WTC11 (cell line): ENCODE measurements at places on chromosomes 5 and 9. TPM values are rescaled to one million over a fixed set of nuclear protein-coding genes. Genes with fewer than 3 reads are reported as not detected.

Gene SHISAL2B
- 11.1 to 15.2 TPM (median 14.8 TPM) in 3 replicates for total RNA-seq

Gene PLPP1
- 38.2 to 43.2 TPM (median 40.9 TPM) in 3 replicates for total RNA-seq

- no peak for DNase-seq
These were observed 170.0 kb downstream of the NTRK2 start for GRCh38 chr9:84839541-84839940.

Gene CDC25C
- 15.0 to 18.8 TPM (median 16.1 TPM) in 3 replicates for total RNA-seq

GRCh38 chr5:180053061-180053602, 18.4 kb downstream of the RNF130 start:
- no peak for DNase-seq

Gene ARHGEF28
- total RNA-seq = 0.57 to 0.96 TPM (median 0.71 TPM) in 3 replicates

- DNase-seq = no peak
These were observed 120.7 kb downstream of the PAPPA start for GRCh38 chr9:116274293-116274692.

GRCh38 chr5:37771731-37772130, 68.1 kb downstream of the GDNF start:
- DNase-seq = no peak

DNA sequence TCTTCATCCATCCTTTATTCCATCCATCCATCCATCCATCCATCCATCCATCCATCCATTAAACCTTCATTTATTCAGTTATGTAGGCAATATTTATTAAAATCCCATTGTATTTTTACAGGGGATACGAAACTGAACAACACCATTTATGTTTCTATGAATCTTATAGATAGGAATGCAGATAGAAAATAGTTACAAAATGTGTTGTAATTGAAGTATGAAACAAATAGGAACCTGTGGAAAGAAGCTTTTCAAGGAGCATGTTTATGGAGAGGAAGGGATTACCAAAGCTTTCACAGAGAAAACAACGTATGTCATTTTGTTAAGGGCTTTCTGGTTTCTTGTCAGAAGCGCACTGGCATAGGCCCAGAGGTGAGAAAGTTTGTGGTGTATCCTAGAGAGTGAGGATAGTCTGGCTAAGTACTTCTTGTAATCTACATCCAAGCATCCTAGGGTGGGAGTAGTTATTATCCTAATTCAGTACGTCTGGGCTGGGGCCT, 184.0 kb downstream of the CNTLN start:
- no peak for DNase-seq

- DNase-seq = peak; percentile 31
These were observed 27.0 kb upstream of the ALDOB start for GRCh38 chr9:101462558-101462957.

DNA sequence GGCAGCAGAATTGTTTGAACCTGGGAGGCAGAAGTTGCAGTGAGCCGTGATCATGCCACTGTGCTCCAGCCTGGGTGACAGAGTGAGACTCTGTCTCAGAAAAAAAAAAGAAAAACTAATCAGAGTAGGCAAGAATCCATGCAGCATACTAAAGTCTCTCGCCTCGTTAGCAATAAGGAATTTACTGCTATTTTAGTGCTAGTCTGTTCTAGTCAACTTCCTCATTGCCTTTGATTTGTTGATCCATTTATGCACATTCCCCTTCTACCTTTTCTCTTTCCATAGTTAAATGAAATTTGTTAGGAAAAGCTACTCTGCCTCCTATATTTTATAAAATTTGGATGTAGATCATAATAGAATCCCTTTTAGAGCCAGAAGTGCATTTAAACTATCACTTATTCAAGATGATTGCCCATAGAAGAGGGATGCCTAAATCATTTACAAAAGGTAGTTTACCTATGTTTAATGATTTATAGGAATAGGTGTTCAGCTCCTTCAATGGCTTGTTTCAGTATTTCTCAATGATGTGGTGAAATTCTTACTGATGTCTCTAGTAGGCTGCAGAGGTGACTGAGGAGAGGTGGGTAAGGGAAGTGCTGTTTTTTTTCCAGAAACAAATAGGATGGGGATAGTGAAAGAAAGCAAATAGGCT, 1.9 kb downstream of the LRRC19 start:
- DNase-seq = no peak

Gene C9
- total RNA-seq = 0.07 to 0.25 TPM (median 0.21 TPM) in 3 replicates

DNA sequence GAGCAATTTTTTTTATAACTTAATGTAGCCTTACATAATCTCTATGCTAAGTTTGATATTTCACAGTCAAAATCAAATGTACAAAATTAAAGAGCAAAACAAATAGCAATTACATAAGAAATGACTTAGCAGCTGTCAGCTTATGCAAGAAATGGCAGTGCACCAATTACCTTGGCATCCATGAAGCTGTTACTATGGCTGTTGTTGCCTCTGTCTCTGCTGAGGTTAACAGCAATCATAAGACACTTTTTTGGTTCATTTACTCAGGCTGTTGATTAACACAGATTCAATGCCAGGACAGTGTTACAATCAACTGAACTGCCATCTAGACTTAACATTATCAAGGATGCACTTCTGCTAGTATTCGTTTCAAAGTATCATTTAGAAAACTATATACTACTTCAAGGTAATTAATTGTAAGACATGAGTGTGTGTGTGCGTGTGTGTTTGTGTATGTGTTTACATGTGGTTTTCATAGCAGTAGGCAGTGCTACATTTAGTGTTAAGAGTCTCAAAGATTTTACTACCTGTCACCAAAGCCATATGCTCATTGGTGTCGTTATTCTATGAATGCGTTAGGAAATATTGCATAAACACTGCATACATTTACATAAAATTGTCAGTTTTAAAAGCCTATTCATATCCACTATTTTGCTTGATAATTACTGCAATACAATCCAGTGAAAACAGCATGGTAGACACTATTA, 1084.2 kb upstream of the COX7C start:
- no peak for DNase-seq

DNA sequence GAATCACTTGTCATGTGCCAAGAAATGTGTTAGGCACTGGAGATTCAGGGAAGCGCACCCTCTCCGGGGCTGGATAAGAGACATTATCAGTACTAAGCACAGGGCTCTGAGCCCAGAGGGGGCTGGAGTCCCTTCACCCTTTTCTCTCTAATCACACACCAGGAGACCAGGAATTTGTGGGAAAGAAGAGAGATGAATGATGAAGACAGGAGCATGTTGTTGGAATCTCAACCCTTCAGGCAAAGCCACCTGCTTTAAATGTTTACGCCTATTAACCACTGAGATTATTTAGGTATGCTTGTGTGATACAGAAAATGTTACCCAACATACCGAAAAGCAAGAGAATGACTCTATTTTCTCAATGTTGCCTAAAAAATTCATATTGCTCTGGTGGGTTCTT, 119.8 kb downstream of the ENTREP1 start:
- no peak for DNase-seq

DNA sequence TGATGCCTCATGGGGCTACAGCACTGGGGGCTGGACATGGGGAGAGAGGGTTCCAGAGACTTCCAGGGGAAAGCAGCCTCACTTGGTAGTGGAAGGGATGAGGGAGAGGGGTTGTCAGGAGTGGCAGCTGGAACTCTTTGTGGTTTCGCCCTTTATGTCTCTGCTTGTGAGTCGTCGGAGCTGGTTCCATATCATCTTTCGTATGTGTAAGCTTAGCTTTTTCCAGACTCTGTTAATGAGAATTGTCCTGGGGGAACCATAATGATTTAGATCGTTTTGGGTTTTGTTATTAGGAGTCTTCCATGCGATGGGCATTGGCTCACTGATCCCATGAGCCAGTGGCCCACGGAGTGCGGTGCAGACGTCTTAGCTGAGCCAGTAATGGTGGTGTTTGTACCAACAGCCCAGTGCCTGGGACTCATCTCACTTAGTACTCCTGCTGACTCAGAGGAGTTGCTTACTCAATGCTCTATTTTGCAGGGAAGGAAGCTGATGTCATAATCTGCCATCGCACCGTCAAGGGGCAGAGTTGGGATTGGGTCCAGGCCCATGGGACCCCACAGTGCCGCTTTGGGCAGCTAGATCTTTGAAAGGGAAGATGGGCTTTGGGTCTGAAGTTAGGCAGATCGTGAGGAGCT, 48.5 kb downstream of the NEK6 start:
- DNase-seq = no peak

- no peak for DNase-seq
These were observed 250.0 kb upstream of the TNC start for GRCh38 chr9:115367780-115368525.

DNA sequence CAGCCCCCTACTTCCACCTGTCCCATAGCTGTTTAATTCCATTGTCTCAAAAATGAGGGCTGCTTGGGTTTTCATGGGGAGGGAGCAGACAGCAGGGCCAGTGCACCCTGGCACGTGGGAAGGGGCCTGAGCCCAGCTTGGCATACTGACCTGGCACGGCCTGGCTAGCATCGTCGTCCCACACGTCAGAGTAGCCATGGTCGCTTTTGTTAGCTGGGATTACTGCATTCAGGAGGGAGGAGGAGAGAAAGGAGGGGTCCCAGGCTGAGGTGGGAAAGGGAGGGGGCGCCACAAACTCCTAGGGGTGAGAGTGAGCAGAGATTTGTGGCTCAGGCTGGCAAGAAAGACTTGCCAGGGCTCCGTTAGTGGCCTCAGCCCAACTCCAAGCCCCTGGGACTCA, 21.1 kb upstream of the CYSTM1 start:
- DNase-seq = peak; percentile 22

- no peak for DNase-seq
These were observed 102.7 kb upstream of the CD180 start for GRCh38 chr5:67299231-67299735.

GRCh38 chr9:20703146-20703545, 19.1 kb downstream of the FOCAD start:
- DNase-seq = no peak

- no peak for DNase-seq
These were observed 90.4 kb upstream of the CHD1 start for GRCh38 chr5:99019254-99019653.

Gene NR2F1
- total RNA-seq = 0.18 to 0.34 TPM (median 0.31 TPM) in 3 replicates

- DNase-seq = no peak
These were observed 72.0 kb downstream of the NUP214 start for GRCh38 chr9:131197160-131197911.

Gene MCTP1
- 3.3 to 5.6 TPM (median 3.6 TPM) in 3 replicates for total RNA-seq

DNA sequence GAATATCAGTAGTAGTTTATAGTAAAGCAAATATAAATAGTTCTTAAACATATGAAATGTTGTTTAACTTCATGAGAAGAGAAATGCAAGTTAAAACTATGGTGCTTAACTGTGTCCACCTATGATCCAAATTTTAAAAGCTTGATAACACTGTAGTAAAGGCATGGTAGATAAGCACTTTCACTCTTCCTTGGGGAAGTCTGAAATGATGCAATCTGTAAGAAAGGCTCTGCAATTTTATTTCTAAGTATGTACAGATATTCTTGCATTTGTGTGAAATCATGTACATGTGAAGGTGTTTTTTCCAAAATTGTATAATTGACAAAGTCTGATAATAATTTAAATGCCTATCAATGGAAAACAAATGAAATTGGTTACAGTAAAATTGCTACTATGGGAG, 66.9 kb downstream of the SYK start:
- no peak for DNase-seq

DNA sequence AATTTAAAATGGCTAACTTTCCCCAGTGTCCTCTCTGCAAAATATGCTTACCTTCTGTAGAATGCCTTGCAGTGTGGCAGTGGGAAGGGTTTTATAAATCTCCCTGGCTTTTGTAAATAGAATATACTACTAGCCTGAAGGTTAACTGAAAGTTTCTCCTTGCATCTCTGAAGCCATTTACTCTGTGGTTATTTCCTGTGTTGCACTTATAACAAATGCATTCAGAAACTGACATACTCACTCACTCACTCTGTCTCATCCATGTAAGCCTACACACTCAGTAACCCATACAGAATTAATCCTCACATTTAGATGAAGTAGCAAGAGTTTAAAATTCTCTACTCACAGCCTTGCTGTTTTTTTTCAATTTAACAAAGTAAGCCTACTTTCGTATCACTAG, 87.1 kb upstream of the SH3GL2 start:
- no peak for DNase-seq

Gene MELK
- total RNA-seq = 44.6 to 53.2 TPM (median 45.7 TPM) in 3 replicates

GRCh38 chr5:72163349-72163983, 56.2 kb downstream of the MAP1B start:
- DNase-seq = no peak

DNA sequence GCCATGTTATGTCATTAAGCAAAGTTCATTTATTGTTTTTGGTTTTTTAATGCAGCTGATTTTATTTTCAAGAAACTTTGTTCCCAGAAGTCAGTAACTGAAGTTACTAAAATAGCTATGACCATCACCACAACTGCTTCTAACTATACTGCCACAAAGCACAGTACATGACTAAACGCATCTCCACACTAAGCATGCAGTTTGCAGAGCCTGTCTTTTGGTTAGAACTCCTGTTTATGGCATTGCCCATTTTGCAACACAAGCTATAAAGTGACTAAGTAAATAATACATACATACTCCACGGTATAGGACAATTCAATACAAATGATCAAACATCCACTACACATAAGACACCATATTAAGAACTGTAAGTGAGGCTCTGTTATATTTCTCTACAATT, 109.7 kb downstream of the MLLT3 start:
- no peak for DNase-seq

Gene TTC23L
- total RNA-seq = 1.6 to 2.4 TPM (median 1.9 TPM) in 3 replicates

GRCh38 chr5:39948341-39948740, 523.6 kb upstream of the DAB2 start:
- no peak for DNase-seq

Gene ARID3C
- total RNA-seq = 0.14 to 0.23 TPM (median 0.15 TPM) in 3 replicates

- DNase-seq = no peak
These were observed 33.4 kb downstream of the CEP120 start for GRCh38 chr5:123389794-123390193.
